Umbilical cord (tissue), 2 donors: ENCODE measurements at places on chromosomes 13 and 19.

GRCh38 chr13:112877066-112877465 lies 91.9 kb upstream of the MCF2L start:
- DNase-seq: no peak

GRCh38 chr13:30884543-30884942 lies 21.5 kb upstream of the MEDAG start:
- DNase-seq: no peak

- no peak for DNase-seq
Observed at GRCh38 chr19:4704317-4704673, 19.3 kb downstream of the DPP9 start.

DNA sequence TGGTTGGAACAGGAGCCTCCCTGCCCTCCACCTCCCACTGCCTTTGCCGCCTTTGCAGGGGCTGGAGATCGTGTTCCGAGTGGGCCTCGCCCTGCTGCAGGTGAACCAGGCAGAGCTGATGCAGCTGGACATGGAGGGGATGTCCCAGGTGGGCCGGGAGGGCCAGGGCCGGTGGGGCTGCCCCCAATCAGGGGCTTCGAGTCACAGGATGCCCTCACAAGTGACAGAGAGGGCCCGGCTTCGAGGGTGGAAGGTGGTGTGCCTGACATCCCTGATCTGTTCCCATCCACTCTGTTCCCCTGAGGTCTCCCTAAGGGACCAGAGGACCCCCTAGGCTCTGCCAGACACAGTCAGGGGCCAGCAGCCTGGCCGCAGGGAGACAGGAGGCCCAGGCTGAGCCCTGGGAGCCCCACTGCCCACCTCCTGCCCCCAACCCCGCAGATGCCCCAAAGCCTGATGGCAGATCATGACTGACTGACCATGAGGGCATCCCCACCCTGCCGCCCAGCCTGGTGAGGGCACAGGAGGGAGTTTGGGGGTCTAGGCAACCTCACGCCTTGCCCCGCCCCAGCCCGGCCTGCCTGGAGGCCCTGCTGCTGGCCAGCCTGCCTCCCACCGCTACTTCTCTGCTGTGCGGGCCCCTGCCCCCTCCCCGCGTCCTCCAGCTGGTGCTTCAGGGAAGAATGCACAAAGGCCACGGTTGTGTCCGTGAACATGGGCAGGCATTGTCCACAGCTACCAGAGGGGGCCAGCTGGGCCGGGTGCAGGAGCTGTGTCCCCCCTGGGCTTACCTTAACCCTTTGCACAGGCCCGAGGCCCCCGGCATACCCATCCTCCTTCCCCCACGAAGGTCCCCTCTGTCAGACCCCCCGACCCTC lies 21.8 kb downstream of the EVI5L start:
- no peak for DNase-seq

- DNase-seq: no peak
Observed at GRCh38 chr19:35107545-35107944, 8.1 kb upstream of the FXYD3 start.
